Stimulated activated CD8-positive, alpha-beta memory T cell treated with anti-CD3 and anti-CD28 coated beads, Interleukin-15, amount 100 ng/mL, for 4 hours (primary cell): ENCODE measurements at places on chromosomes 5 and 9.

- DNase-seq = no peak
Observed at GRCh38 chr9:110995420-110996340, 42.6 kb downstream of the LPAR1 start.

- DNase-seq = no peak
Observed at GRCh38 chr5:39639618-39640089, 214.9 kb upstream of the DAB2 start.

GRCh38 chr9:97479496-97480159 lies 21.8 kb upstream of the TMOD1 start:
- DNase-seq = no peak

DNA sequence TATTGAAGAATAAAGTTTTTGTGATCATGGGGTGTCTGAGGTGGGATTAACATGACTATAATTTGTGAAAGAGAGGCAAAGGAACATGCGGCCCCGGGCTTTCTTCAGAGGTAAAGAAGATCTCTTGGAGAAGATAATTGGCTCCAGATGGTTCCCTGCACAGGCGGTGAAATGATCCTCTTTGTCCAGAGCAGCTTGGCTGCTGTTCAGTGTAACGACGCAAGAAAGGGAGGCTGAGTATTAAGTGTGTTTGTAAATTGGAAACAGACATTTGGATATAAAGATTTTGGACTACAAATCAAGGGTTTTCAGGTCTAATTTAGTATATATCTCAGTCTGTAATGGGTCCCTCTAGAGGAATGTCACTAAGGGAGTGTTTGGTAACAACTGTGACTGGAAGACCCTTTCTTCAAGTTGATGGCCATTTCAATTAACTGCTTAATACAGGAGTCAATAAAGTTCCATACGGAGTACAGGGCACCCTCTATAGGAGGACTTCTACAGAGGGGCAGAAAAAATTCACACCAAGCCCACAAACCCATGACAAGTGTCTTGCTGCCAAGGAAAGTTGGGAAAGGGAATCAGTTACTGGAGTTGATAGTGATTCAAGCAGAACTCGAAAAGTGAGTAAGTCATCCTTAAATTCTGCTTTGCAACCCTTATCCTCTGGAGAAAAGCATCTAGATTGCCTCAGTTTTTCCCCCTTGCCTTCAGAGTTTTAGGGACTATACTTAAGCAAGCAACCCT lies 4.1 kb downstream of the EQTN start:
- DNase-seq = no peak

DNA sequence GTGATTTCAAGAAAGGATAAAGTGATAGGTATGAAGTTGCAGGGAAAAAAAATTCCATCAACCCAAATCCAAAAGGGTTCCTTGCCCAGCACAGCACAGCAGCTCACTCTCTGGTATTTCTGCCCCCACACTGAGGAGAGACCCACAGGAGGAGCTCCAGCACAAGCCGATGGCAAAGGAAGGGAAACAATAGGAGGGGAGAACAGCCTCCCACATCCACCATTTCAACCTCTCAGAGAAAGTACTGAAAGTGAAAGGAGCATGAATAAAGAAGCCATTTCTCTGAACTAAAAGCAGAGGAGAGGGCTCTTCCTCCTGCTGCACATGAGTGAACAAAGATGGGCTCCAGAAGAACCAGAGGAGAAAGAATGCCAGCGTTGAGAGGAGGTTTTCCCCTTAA lies 54.9 kb upstream of the ZSWIM6 start:
- DNase-seq = no peak

DNA sequence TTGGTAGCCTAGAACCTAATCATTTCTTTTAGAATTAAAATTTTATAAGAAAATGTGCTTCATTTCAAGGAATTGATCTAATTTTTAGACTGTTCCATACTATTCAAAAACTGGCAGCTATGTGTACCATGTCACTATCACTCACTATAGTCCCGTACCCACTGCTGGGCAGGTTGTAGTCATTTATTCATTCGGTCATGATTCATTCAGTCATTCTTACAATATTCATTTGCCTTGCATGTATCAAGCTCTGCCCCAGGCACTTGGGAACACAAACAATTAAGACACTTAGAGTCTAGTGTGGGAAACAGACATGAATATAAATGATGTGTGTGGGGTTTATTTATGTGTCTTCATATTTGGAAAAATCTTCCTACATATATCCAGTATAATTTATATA lies 26.4 kb downstream of the TDRD7 start:
- DNase-seq = no peak

GRCh38 chr9:129550199-129550839 lies 70.6 kb downstream of the C9orf50 start:
- no peak for DNase-seq

DNA sequence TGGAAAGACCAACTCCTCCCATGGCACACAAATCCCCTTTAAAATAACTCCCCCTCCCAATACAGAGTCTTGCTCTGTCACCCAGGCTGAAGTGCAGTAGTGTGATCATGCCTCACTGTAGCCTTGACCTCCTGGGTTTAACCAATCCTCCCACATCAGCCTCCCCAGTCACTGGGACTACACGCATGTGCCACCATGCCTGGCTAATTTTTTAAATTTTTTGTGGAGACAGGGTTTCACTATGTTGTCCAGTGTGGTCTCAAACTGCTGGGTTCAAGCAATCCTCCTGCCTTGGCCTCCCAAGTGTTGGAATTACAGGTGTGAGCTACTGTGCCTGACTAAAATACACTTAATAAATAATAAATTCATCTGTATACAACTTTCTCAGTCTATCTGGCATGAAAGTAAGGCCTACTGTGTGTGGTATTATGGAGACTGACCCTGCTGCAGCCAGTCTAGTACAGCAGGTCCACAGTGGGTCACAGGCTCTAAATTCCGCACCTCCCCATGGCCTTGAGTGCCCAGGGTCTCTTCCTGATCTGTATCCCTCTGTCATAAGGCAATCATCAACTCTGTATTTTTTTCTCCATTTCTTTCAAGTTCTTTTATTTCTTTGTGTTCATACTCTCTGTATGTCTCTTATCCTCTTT lies 169.4 kb downstream of the MAPKAP1 start:
- no peak for DNase-seq

DNA sequence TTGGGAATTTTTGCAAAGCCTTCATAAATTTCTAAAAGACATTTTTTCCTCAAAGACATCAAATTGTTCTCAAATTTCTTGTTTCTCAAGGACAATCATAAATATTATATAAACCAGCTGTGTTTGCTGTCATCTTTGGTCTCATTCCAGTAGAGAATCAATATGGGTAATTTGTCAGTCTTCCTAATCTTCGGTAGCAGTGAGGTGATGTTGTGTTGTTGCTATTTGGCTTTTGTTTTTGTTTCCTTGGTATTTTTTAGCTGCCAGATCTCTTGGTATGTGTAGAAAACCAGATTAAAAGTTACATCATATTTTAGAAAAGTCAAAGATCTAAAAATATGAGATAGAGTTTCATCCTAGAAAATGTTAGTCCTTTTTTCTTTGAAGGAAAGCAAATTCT lies 87.5 kb downstream of the CAMK4 start:
- no peak for DNase-seq

DNA sequence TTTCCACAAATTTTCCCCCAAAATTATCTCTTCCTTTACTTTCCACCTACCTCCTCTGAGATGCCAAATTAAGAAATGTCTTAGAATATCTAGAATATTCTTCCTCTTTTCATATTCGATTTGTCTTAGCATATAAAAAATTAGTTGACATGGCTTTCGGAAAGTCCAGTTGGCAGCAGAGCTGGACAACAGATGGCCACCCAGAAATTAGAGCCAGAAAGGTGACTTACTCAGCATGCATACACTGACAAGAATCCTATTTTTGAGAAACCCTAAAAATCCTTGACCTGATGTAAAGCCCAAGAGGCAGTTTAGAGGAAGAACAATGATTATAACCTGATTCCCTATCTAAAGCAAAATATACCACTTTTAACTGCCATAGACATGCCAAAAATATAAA lies 22.0 kb downstream of the TMEM167A start:
- no peak for DNase-seq

- no peak for DNase-seq
Observed at GRCh38 chr9:103789686-103790085, 304.4 kb upstream of the SMC2 start.

- DNase-seq = no peak
Observed at GRCh38 chr9:80326105-80326504, 754.3 kb downstream of the TLE4 start.

DNA sequence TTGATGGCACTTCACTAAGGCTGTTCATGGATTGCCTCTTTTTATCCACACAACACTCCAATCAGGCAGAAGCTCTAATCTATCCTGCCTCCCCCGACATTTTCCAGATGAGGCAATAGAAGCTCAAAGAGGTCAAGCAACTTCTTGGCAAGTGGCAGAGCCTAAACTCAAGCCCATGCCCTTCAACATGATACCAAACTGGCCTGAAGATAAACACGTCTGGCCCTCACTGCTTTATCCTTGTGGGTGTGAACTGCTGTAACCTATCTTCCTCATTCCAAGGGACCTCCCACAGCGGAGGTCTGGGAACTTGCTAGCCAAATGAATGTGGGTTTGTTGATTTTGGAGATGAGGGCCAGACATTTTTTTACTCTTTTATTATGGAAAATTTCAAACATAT lies 9.5 kb downstream of the SLC35A4 start:
- no peak for DNase-seq

DNA sequence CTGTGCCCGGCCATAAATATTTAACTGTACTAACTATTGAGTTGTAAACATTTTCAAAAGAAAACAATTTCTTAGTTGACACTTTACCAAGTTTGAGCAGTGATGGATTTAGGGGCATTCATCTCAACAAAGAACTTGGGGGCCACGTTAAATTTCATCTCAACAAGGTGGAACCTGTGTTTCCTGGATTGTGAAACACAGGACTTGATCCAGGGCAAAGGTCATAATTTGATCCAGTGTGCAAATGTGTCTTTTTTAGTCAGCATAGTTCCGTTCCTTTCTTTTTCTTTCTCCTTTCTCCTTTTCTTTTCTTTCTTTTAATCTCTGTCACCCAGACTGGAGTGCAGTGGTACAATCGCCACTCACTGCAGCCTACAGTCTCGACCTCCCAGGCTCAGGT lies 3.1 kb downstream of the GFRA3 start:
- DNase-seq = no peak

- no peak for DNase-seq
Observed at GRCh38 chr9:138060365-138060764, 182.8 kb downstream of the CACNA1B start.

- DNase-seq = no peak
Observed at GRCh38 chr5:59999056-59999455, 105.5 kb upstream of the PDE4D start.

- DNase-seq = no peak
Observed at GRCh38 chr5:178462816-178463215, 127.4 kb downstream of the COL23A1 start.

DNA sequence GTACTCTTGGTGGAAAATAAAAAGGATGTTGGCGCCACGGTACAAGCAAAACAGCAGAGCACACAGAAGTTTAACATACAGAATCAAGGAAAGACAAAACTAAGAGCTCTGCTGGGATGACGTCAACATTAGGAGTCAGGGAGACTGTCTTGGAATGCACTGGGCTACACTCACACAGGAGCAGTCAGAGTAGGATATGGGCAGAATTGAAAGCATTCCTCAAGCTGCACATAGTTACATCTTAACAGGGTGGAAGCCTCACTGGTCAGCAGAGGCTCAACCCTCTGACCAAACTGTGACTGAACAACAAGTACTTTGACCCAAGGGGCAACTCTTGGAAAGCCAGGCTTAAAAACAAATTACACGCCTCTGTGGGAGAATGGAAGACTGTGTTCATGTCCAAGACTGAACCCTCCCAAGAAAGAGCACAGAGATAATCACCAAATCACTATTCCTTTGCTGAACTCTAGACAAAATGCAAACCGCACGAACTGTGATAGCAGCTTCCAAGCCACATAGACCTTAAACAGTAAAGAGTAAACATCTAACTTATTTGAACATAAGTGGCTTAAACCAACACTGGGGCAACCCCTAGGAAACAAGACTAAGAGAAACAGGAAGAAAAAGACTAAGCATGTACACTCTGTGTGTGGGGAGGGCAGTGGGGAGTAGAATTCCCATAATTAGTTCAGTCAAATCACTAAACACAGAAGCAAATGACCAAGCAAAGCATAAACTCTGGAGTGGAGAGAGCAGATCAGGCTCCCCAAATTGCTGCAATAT lies 772.7 kb downstream of the PRELID2 start:
- no peak for DNase-seq

DNA sequence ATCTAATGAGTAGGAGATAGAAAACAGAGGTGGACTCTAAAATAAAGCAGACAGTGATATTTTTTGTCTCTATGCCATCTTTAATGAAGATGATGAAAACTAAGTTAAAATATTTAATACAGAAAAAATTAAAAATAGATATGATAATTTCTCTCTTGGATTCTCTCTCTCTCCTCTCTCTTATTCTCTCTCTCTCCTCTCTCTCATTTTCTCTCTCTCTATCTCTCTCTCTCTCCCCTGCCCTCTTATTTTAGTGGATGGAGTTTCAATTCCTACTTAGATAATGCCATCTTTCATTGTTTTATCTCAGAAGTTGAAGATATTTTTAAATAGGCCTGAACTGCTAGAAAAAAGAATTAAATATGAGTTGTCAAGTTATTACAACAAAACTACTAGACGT lies 38.2 kb downstream of the ESM1 start:
- no peak for DNase-seq

DNA sequence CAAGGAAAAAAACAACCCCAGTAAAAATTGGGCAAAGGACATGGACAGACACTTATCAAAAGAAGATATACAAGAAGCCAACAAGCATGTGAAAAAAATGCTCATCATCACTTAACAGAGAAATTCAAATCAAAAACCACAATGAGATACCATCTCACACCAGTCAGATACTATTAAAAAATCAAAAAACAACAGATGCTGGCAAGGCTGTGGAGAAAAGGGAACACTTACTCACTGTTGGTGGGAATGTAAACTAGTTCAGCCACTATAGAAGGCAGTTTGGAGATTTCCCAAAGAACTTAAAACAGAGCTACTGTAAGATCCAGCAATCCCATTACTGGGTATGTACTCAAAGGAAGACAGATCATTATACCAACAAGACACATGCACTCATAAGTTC lies 157.4 kb downstream of the EDIL3 start:
- DNase-seq = no peak

DNA sequence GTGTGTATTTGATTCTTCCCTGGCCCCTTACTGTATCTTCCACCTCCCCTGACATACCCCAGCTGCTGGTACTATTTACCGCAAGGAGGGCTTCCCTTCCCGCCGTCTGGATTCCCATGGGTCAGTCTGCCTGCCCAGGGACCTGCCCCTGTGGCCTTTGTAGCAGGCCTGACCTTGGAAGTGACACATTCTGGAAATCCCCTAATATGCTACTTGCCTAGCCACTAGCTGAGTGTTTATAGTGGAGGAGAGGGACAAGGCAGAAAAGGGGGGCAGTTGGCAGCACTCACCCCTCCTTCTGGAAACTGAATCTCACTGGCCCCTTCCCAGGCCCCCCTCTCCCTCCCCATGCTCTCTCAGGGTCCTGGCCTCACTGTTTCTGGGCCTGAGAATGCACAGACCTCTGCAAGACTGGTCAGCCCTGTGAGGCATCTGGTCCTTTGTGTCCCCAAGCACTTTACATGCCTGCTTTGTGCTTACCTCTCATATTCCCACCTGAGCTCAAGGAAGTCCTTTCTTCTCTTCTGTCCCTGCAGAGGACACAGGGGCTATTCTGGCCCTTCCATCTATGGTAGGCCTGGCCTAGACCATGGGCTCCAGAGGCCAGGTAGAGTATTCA lies 8.2 kb upstream of the CCL21 start:
- no peak for DNase-seq

GRCh38 chr5:143174714-143175398 lies 228.6 kb downstream of the NR3C1 start:
- no peak for DNase-seq
